NCI-H226 (cell line): ENCODE measurements at places on chromosomes 5 and 9.
A peak's percentile ranks its signal among the peaks of the same experiment; 100 is the strongest.

DNA sequence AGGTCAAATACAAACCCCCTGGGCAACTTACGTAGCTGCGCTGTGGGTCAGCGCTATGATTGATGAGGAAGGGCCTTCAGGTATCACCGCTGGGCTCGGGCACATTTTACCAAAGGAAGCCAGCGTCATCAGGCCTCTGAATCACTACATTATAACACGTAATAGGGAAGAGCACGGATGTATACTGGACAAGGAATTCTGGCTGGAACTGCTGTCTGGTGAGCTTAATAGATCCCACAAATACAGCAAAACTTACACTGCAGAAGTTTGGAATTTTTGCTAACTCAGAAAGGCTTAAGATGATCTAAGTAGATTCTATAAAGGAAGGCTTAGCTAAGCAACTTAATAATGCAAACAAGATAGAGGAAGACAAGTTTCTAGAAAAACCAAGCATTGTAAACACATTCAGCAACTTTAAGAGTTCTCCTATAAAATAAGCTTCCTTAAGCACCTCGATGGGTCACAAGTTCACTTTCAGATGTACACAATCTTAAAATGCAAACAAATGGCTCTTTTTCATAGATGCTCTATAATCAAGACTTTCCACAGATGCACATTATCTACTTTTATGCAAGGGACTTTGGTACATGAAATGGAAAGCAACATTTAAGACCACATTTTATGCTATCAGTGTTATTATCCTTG lies 360.1 kb upstream of the PANK3 start:
- DNase-seq = no peak

DNA sequence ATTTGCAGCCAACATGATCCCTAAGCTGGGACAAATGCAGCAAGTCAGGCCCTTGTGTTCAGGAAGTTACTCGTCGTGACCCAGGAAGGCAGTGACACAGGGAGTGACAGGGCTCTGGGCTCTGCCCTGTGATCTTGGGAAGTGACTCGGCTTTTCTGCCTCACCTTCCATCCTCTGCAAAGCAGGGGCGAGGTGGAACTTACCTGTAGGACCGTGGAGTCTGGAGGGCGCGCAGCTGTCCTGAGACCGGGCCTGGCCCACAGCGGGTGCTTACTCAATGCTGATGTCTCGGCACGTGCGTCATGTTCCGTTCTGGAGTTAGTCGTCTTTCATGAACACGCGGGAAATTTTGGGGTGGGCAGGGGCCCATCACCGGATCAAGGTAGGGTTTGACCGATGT lies 22.8 kb upstream of the LPCAT1 start:
- no peak for DNase-seq

GRCh38 chr5:121982146-121982892 lies 20.5 kb downstream of the SRFBP1 start:
- DNase-seq = peak; percentile 35

GRCh38 chr9:89533411-89534095 lies 35.6 kb upstream of the SEMA4D start:
- no peak for DNase-seq

DNA sequence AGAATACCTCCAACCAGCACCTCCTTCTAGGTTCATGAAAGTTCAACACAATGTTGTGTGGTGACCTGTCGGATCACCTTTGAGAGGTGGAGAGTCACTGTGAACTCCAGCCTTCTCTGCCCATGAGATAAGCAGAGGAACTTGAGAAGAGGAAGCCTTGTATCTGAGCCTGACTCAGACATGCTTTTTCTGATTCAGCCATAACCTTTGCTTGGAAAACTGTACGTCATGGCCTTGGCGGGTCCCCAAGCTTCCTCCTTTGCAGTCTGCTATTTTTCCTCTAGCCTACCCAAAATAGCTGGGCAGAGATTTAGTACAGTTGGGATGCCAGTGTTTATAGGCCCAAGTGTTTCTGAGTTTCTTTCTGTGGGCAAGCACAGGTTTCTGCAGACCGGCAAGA lies 274.7 kb downstream of the CETN3 start:
- peak; percentile 82 for DNase-seq

DNA sequence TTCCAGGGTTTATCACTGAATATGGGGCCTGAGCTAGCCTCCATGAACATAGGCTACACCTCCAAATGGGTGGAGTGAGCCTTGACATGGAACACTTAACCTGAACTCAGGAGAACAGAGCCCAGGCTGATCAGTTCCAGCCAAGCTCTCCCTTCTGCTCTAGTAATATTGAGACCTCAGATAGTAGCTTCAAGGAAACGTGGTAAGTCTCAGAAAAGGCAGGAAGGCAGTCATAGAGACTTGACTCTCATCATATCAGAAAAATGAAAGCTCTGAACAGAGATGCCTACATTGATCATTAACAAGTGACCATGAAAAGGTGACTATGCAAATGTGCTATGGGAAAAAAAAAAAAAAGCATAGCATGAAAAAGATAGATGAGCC lies 40.5 kb upstream of the MYO10 start:
- no peak for DNase-seq

GRCh38 chr5:153777681-153778581 lies 260.8 kb downstream of the FAM114A2 start:
- DNase-seq = no peak

DNA sequence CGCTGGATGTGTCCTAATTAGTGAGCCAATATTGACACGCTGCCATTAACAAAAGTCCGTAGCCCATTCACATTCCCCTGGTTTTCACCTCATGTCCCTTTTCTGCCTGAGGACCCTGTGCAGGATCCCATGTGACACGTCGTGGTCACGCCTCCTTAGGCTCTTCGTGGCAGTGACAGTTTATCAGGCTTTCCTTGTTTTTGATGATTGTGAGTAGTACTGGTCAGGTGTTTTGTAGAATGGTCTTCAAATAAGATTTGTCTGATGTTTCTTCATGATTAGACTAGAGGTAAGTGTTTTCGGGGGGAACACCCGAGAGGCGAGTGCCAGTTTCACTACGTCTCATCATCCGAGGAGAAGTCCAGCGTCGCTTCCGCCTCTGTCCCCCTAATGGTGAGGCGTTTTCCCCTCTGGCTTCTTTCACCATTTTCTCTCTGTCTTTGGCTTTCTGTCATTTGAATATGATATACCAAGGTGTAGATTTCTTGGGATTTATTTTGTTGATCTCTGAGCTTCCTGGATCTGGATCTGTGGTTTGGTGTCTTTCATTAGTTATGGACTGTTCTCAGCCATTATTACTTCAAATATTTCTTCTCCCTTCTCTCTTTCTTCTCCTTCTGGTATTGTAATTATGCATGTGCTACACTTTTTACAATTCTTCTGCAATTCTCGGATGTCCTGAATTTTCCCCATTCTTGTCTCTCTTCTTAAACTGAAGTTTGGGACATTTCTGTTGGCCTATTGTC lies 57.3 kb downstream of the TRIP13 start:
- no peak for DNase-seq

DNA sequence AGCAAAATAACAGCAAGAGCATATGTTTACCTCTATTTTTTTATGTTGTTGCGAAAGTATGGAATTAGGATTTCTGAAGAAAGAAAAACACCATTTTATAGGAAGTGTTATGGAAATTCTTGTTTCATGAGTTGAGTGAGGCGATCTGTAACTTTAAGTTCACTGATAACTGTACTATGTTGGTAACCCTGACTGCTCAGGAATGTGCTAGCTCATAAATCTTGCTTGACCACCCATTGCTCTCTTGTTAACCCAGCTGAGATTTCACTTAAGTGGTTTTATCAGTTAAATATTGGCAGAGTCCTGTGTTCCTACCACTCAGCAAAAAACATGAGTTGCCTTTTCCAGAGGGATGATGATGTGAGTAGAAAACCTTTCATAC lies 91.1 kb upstream of the STARD4 start:
- peak; percentile 89 for DNase-seq

DNA sequence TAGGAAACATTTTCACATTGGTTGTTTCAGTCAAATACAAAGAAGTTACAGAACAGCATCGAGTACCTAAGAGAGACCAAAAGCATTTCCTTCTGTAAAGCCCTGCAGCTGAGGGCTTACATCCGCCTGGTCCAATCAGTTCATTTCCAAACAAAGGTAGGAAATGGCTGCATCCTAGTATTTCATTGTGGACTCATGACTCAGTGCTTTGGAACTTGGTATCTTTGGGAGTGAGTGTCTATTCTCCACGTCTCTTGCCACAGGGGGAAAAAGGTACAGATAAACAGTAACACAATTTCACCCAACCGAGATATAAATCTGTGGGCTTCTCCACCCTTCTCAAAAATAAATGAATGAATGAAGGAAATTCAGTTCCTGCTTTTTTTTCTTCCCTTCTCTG lies 75.4 kb downstream of the NFIB start:
- peak; percentile 93 for DNase-seq

- no peak for DNase-seq
These were observed 59.8 kb downstream of the DOCK2 start for GRCh38 chr5:169696621-169697510.

GRCh38 chr5:129440424-129440823 lies 19.7 kb upstream of the ADAMTS19 start:
- DNase-seq = no peak

DNA sequence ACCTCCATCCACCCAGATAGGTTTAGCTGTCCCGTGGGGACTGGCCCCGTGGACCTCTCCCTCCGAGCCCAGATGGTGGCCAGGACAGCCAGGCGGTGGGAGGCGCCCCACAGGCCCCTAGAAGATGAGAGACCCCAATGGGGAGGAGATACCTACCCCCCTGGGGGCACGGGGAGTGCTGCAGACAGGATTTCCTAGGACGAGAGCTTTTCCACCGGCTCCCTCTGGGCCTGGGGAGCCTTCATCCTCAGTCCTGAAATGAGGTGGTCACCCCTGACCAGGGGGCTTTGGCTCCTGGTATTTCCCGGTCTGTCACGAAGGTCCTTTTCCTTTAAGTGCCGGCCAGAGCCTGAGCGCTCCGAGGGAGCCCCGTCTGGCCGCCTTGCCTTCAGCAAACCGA lies 46.8 kb downstream of the MRPL36 start:
- DNase-seq = no peak

GRCh38 chr9:91185193-91185886 lies 176.4 kb downstream of the AUH start:
- no peak for DNase-seq

- no peak for DNase-seq
These were observed 16.5 kb downstream of the MRPL36 start for GRCh38 chr5:1783216-1783554.

DNA sequence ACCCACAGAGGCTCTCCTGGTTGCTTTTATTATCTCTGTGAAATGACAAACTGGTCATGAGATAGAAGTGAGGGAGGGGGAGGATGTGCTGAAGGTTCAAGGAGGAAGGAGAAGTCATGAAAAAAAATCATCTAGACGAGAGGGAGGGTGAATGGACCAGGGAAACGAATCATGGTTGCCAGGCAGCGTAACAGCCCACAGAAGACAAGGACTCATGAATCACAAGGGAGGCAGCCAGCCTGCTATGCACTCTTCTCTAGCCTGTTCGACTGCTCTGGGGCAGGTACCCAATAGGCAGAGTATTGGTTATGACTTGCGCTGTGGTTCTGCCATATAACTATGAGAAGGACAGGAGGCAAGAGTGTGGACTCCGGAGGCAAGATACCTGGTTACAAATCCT lies 475.2 kb downstream of the CDK5RAP2 start:
- DNase-seq = no peak

DNA sequence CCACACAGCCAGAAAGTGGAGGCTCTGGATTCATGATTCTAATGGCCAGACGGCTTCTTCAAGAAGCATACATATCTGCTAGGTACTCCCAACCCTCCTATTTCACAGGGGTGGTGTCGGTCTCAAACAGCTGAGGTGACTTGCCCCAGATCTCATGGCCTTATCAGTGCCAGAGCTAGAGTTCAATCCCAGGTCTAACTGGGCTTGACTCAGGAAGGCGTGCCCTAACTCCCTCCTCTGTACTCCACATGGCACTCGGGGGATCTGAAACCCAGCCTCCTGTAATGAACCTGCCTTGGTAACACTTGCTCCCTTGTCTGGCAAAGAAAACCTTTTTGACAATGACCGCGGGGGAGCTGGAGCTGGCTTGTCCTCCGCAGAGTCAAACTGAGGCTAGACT lies 2.1 kb downstream of the QRFP start:
- DNase-seq = no peak

DNA sequence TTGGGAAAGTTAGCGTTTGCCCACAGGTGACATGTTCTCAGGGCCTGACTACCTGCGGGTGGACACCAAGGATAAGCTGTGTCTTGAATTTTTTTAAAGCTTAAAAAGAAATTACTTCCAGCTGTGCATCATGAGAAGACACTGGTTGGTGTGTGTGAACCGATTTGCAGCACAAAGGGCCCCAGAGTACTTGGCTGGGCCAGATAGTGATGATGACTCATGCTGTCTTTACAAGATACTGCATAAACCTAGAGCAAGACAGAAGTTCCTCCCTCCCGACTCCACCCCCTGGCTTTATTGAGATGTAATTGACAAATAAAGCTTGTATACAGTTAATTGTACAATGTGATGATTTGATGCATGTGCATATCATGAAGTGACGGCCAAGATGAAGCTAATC lies 212.8 kb downstream of the NXNL2 start:
- DNase-seq = peak; percentile 79

GRCh38 chr5:143418140-143418866 lies 14.8 kb upstream of the NR3C1 start:
- DNase-seq = no peak

DNA sequence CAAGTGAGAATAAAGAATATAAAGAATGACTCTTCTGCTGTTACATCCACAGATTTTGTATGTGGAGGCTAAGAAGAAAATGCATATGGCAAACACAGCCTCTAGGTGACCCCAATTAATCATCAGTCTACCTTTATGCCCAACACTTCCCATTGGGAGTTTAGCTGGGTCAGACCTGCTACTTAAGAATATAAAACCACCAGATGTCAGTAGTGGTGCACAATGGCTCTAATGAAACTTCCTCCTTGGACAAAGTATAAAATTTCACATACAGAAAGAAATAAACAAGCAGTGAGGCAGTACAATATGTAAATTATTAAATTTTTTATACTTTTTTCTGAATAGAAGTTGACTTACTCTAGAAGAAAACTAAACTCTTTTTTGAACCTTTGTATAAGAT lies 539.9 kb downstream of the BRINP1 start:
- DNase-seq = peak; percentile 15

DNA sequence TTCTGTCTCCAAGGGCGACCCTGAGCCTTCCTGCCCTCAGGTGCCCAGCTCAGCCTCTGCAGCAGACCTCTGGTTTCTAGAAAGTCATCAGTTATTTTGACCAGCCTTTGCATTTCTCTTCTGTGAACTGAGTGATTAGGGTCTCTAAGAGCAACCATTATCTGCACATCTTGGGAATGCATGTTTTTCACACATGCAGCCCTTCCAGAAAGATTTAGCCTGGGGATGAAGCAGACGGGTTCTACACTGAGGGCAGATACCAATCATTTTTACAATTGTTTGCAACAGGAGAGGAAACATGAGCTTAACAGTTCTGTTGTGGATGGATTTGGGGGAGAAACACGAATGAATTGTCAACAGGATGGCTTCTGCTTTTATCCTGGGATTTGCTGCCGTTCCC lies 90.1 kb upstream of the PITX1 start:
- DNase-seq = no peak

DNA sequence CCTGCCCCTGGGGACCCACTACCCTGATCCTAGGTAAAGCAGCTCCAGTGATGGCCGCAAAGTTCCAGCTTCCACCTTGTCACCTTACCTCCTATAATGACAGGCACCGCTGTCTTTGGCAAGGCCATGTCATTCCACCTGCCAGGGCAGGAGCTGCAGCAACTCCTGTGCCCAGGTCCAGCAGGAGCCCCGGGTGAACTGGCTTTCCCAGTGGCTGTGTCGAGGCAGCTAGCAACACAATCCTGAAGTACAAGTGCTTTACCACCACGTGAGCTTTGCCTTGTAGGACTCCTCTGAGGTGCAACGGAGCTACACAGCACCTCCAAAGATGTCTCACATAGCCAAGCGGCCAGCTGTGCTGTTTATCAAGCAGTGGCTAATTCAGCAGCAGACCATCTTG lies 20.7 kb upstream of the MGAT1 start:
- DNase-seq = no peak
